ENCODE measurements at places on chromosomes 6 and 20. TPM values are rescaled to one million over a fixed set of nuclear protein-coding genes. Genes with fewer than 3 reads are reported as not detected.

- no peaks in the 10 kb centered on the region for H3K36me3 ChIP-seq
- no peaks in the 10 kb centered on the region for H3K4me1 ChIP-seq
- H3K27me3 ChIP-seq, result no peaks in the 10 kb centered on the region
- no peak overlapping the region for H3K4me3 ChIP-seq
- H3K27ac ChIP-seq, result no peak overlapping the region
Measured at GRCh38 chr6:146305951-146306350, 237.7 kb upstream of the RAB32 start.

FAM83C gene
- total RNA-seq, result not detected

- H3K27me3 ChIP-seq, result no peaks in the 10 kb centered on the region
- no peak overlapping the region for H3K4me3 ChIP-seq
- H3K4me1 ChIP-seq, result peaks cover 14% of the 10 kb centered on the region
- no peak overlapping the region for H3K27ac ChIP-seq
- H3K36me3 ChIP-seq, result no peaks in the 10 kb centered on the region
- no peak for DNase-seq
Measured at GRCh38 chr6:14440940-14441781, 323.6 kb downstream of the CD83 start.

GRCh38 chr6:111423055-111423633 is 59.9 kb downstream of the REV3L start:
- peaks cover 15% of the 10 kb centered on the region for H3K4me1 ChIP-seq
- no peak overlapping the region for H3K4me3 ChIP-seq
- H3K27ac ChIP-seq, result no peak overlapping the region
- DNase-seq, result no peak

TP53RK gene
- 22.5 TPM for total RNA-seq

DNA sequence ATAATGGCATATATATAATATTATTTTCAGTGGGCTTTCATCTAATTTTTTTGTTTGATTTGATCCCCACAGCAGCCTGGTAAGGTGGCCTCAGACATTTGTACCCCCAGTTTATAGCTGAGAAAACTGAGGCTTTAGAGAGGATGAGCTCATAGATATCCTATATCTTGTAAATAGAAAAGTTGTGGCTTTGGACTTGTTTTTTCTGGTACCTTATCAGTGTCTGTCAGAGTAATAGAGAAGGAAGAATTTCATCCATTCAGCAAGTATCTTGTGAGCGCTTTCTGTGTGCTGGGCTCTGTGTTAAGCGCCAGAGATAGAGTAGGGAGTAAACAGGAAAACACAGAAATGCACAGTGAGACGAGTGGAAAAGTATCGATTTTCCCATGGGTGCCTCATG is 27.9 kb downstream of the TAF11 start:
- peaks cover 11% of the 10 kb centered on the region for H3K36me3 ChIP-seq
- no peaks in the 10 kb centered on the region for H3K27me3 ChIP-seq
- no peak overlapping the region for H3K4me3 ChIP-seq

- H3K27me3 ChIP-seq, result no peaks in the 10 kb centered on the region
- no peaks in the 10 kb centered on the region for H3K36me3 ChIP-seq
- H3K4me1 ChIP-seq, result peaks cover 11% of the 10 kb centered on the region
- H3K27ac ChIP-seq, result no peak overlapping the region
Measured at GRCh38 chr6:156601152-156602065, 175.8 kb upstream of the ARID1B start.

DNA sequence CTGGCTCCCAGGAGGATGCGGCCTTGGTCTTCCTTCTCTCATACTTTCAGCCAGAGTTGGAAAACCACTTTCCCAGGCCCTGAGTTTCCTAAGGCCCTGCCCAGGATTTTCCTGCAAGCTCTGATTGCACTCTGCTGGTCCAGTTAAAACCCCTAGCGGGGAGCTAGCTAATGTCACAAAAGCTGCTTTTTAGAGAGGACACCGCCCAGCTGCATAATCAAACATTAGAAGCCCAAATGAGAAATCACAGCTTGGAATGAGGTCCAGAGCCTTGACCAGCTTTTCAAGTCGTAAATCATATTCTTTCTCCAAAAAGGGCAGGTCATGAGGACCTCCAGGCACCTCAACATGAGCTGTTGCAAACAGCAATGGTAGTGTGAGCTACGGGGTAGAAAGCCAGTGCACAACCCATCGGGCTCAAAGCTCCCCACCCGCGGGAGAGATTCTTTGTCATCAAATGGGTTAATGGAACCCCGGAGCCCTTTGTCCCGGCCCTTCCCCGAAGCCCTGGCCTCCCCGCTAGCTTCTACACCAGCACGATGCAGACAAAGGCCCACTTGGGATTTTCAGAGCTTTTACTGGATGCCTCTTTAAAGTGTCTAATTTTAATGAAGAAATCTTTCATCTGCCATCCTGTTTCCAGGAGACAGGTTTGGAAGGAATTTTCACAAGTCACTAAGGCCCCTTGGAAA is 134.0 kb downstream of the SCML4 start:
- no peak for DNase-seq
- no peaks in the 10 kb centered on the region for H3K36me3 ChIP-seq
- no peak overlapping the region for H3K27ac ChIP-seq
- H3K4me3 ChIP-seq, result no peak overlapping the region
- no peaks in the 10 kb centered on the region for H3K27me3 ChIP-seq

- H3K27ac ChIP-seq, result peak overlapping the region; percentile 50
- peaks cover 34% of the 10 kb centered on the region for H3K36me3 ChIP-seq
- DNase-seq, result peak; percentile 49
- H3K4me1 ChIP-seq, result peaks cover 48% of the 10 kb centered on the region
- no peaks in the 10 kb centered on the region for H3K27me3 ChIP-seq
Measured at GRCh38 chr6:24854077-24854666, 55.5 kb upstream of the ARMH2 start.

SLC22A16 gene
- not detected for total RNA-seq

- DNase-seq, result no peak
- H3K4me3 ChIP-seq, result no peak overlapping the region
- peaks cover 4% of the 10 kb centered on the region for H3K4me1 ChIP-seq
- H3K27me3 ChIP-seq, result peaks cover 7% of the 10 kb centered on the region
- H3K36me3 ChIP-seq, result no peaks in the 10 kb centered on the region
Measured at GRCh38 chr6:43982084-43982625, 145.1 kb downstream of the MRPL14 start.

SNX9 gene
- 53.0 TPM for total RNA-seq
